ENCODE measurements at places on chromosomes 2 and 18. TPM values are rescaled to one million over a fixed set of nuclear protein-coding genes. Genes with fewer than 3 reads are reported as not detected.

DNA sequence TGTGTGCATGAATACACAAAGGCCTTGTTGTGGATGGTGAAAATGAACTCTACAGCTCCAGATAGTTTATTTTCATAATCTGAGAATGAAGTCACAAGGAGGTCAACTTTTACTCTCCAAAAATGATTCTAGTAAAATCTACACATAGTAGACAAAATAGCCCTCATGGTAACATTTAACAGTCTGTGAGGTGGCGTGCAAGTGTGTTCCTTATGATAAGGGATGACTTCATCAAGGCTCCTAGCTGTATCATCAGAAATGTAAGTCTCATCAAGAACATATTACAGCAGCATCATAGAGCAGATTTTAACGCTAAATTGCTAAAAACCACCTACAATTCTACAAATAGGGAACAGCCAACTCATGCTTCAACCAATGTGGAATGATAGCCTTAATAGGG lies 72.3 kb upstream of the RIOK3 start:
- DNase-seq, result no peak

GRCh38 chr2:216245391-216245975 lies 126.8 kb downstream of the MARCHF4 start:
- DNase-seq, result no peak

DNA sequence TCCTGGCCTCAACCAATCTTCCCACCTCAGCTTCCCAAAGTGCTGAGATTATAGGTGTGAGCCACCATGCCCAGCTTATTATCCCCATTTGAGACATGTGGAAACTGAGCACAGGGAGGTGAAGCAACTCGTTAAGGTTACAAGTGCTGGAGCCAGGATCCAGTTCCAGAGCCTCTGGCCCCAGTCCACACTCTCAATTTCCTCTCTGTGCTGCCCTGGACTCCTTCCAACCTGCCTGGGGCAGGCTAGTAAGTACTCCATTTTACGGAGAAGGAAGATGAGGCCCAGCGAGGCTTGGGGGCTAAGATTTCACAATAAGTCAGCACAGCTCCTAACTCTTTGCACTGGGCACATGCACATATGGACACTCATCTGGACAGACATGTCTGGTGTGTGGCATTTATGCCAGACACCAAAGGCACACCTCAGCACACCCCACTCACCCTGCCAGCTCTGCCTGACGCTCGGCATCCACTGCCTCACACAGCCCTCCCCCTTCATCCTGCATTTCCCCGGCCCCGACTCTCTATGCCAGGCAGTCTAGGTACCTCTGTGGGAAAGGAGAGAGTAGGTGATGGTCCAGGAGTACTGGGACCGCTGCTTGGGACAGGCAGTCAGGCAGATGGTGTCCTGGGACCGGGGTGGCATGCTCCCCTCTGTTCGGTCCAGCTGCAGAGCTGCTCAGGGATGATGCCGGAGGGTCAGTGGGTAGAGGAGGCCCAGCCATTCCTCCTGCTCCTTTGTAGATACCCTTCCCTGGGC lies 20.5 kb downstream of the CFAP65 start:
- DNase-seq, result peak; percentile 54

DNA sequence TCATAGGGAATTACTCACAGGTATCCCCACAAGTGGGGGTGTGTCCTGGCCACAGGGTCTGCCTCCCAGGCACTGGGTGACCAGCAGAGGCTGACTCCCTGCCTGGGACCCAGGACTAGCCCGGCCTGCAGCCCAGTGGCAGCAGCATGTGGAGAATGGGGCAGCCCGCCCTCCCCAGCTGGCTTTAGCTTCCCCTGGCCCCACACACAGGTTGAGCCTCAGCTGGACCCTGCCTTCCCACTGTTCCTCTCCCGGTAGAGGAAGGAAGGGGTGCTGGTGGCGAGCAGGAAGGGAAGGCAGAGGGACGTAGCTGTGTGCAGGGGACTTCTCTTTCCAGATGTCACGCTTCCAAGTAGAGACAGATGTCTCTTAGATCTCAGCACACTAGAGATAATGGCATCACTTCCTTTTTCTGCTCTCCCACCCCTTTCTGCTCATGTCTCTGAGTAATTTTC lies 51.4 kb downstream of the EMILIN2 start:
- DNase-seq, result no peak

GRCh38 chr2:211354481-211354880 lies 798.1 kb downstream of the CPS1 start:
- DNase-seq, result no peak

DNA sequence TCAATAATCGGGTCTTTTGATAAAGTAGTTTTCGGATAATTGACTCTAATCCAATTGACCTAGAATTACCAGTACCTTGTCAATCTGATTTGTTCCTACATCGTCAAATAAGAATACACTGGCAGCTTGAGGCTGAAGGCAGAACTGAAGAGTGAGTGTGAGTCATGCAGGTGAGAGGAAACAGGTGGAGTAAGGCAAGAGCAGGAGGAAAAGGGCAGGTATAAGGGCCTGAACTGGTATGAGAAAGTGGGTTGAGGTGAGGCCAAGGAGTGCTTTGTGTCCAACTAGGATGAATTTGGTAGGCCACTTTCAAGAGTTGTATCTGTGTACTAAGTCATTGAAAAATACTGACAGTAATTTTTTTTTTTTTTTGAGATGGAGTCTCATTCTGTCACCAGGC lies 186.0 kb downstream of the ZNF385B start:
- DNase-seq, result no peak

GRCh38 chr2:216546241-216546640 lies 47.6 kb downstream of the RPL37A start:
- DNase-seq, result no peak

Gene EN1
- total RNA-seq, result not detected

Gene EFEMP1
- 34.9 TPM for total RNA-seq

Gene UXS1
- total RNA-seq, result 7.0 TPM

All from stomach (tissue), 19 donors.